ENCODE measurements at places on chromosomes 13 and 19. TPM values are rescaled to one million over a fixed set of nuclear protein-coding genes. Genes with fewer than 3 reads are reported as not detected.

KLHL1 gene
- total RNA-seq = not detected

GNG8 gene
- not detected for total RNA-seq

SIGLEC10 gene
- total RNA-seq = 0.98 TPM

LILRB4 gene
- total RNA-seq = 0.24 TPM

IGSF23 gene
- total RNA-seq = not detected

IGFL1 gene
- total RNA-seq = not detected

LILRA5 gene
- 0.98 TPM for total RNA-seq

PSG2 gene
- total RNA-seq = not detected

AKAP8L gene
- 88.5 TPM for total RNA-seq

TPRX1 gene
- total RNA-seq = not detected

IRGC gene
- total RNA-seq = not detected

KLK7 gene
- total RNA-seq = not detected

RFC3 gene
- total RNA-seq = 5.6 TPM

GSX1 gene
- not detected for total RNA-seq

COL4A2 gene
- 51.2 TPM for total RNA-seq

SMIM44 gene
- not detected for total RNA-seq

PRKCG gene
- total RNA-seq = not detected

MEIS3 gene
- total RNA-seq = 0.24 TPM

ZNF471 gene
- 0.56 TPM for total RNA-seq

VAV1 gene
- 1.8 TPM for total RNA-seq

GRK1 gene
- total RNA-seq = not detected

ZNF557 gene
- 4.1 TPM for total RNA-seq

GNG7 gene
- 0.46 TPM for total RNA-seq

JSRP1 gene
- 226 TPM for total RNA-seq

VN1R2 gene
- not detected for total RNA-seq

CEACAM3 gene
- not detected for total RNA-seq

SBK3 gene
- total RNA-seq = 24.1 TPM

MYH14 gene
- total RNA-seq = 128 TPM

CCNA1 gene
- total RNA-seq = 0.85 TPM

TMPRSS9 gene
- not detected for total RNA-seq

VSIG10L gene
- total RNA-seq = 0.47 TPM

IFNL1 gene
- total RNA-seq = not detected

JAK3 gene
- total RNA-seq = 1.5 TPM

YJEFN3 gene
- not detected for total RNA-seq

KLK2 gene
- total RNA-seq = not detected

OLFM2 gene
- total RNA-seq = 0.25 TPM

RPS16 gene
- total RNA-seq = 1,415 TPM

FAM124A gene
- total RNA-seq = 0.66 TPM

KIR2DL1 gene
- total RNA-seq = not detected

WASF3 gene
- 5.4 TPM for total RNA-seq

LRRC63 gene
- not detected for total RNA-seq

GRIK5 gene
- 1.0 TPM for total RNA-seq

NFILZ gene
- total RNA-seq = not detected

KLK11 gene
- total RNA-seq = not detected

EMP3 gene
- 15.3 TPM for total RNA-seq

ZSCAN4 gene
- total RNA-seq = not detected

RASAL3 gene
- not detected for total RNA-seq

PSG7 gene
- total RNA-seq = not detected
